HS-27A (cell line): ENCODE measurements at places on chromosomes 5 and 9.

- peak; percentile 2 for DNase-seq
Observed at GRCh38 chr5:56710826-56711590, 104.3 kb upstream of the MAP3K1 start.

DNA sequence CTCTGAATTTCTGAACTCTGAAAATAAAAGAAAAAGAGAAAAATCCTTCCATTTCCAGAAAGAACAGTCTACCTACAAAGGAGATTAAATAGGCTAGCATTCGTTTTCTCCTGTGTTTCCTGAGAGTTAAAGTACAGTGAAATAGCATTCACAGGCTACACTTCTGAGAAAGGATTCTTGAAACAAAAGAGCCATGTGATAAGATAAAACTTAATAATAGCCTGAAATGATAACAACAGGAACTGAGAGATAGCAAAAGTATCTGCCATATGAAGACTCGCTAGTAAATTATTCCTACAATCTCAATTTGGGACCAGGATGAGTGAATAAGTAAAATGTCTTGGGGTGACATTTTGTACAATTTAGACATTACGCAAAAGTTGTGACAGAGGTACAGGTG is 62.4 kb downstream of the FBN2 start:
- DNase-seq: no peak

- DNase-seq: no peak
Observed at GRCh38 chr9:106878934-106879333, 16.0 kb downstream of the ZNF462 start.

- no peak for DNase-seq
Observed at GRCh38 chr9:33244137-33244784, 4.3 kb downstream of the SPINK4 start.

- no peak for DNase-seq
Observed at GRCh38 chr9:88741335-88741734, 206.4 kb downstream of the NXNL2 start.

GRCh38 chr5:44320188-44320587 is 69.0 kb downstream of the FGF10 start:
- no peak for DNase-seq

GRCh38 chr5:152164860-152165259 is 240.2 kb upstream of the GLRA1 start:
- DNase-seq: no peak

DNA sequence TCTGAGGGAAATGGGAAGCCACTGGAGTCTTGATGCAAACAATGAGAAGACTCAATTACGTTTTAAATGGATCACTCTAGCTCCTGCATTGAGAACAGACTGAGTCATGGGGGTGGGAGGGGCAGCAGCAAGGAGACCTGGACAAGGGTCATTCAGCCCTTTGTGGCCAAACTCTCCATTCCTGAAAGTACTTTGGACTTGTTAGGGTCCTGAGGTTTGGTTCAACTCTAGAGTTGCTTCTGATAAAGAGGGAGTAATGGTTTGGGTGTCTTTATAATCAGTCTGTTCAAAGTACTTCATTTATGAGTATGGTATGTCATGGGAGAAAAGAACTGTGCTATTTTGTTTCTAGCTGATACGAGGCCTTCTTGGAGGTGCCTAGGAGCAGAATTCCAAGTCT is 67.7 kb upstream of the SMIM32 start:
- DNase-seq: no peak

GRCh38 chr5:108670591-108671289 is 77.0 kb upstream of the FER start:
- DNase-seq: no peak

DNA sequence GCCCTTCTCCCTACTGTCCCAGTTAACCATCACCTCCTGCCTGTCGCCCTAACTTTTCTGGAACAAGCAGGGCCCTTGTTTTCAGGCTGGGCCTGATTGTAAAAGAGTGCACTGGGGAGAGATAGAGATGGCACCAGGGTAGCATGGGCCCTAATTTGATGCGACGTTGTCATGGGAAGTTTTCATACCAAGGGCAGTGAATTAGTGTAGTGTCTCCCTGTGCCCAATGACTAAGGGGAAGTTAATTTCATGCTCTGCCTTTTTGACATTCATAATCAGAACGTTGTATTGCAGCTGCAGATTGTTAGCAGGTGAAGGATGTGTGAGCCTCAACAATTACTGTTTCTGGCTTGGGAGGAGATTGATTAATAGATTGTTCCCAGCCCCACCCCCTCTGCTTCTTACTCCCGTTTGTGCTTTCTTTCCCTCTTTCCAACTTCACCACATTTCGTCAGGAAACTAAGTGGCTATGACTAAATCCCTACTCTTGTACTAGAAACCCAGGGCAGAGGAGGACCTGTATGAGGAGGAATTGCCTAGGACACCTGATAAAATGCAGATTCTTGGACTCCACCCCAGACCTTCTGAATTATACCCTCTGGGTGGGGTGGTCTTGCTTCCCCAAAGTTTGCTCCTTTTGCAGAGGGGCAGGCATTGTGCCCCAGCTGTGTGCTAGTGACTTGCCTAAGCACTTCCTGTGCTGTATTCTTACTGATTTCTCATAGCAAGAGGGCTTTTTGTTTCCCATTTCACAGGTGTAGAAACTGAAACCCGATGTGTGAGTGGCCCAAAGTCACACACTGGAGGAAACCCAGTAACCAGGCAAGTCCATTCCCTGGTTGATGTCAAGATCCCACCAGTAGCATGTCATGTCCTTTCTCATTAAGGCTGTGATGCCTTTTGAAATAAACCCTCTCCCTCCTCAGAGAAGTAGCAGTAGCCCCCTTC is 56.3 kb downstream of the DAB2IP start:
- no peak for DNase-seq

DNA sequence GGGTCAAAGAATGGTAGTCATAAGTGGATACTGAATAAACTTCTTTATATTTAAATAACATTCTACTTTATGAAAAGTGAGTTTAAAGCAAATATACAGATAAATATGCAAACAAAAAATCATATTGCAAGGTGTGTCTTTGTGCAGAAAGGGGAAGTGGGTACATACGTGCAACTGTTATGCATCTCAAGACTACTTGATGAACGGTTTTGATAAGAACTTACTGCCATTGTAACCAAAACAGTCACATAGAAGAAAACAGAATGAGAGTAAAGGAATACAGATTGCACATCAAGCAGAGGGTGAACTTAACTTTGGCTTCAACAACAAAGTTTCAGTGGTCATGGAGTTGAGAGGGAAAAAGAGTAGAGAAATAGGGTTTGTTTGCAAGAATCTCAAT is 9.9 kb downstream of the CAMK4 start:
- no peak for DNase-seq

DNA sequence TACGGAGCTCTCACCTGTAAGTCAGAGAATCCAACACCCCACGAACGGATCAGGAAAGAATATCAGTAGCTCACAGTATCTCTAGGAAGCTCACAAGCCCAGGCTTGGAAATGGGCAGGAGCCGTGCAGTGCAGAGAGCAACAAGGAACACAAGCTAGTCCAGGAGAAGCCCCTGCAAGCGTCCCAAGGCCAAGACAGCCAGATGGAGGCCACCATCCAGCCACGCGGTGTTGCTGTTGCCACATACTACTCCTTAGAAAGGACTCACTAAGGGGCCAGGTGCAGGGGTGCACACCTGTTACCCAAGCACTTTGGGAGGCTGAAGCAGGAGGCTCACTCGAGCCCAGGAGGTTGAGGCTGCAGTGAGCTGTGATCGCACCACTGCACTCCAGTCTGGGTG is 15.4 kb upstream of the VAV2 start:
- DNase-seq: no peak

DNA sequence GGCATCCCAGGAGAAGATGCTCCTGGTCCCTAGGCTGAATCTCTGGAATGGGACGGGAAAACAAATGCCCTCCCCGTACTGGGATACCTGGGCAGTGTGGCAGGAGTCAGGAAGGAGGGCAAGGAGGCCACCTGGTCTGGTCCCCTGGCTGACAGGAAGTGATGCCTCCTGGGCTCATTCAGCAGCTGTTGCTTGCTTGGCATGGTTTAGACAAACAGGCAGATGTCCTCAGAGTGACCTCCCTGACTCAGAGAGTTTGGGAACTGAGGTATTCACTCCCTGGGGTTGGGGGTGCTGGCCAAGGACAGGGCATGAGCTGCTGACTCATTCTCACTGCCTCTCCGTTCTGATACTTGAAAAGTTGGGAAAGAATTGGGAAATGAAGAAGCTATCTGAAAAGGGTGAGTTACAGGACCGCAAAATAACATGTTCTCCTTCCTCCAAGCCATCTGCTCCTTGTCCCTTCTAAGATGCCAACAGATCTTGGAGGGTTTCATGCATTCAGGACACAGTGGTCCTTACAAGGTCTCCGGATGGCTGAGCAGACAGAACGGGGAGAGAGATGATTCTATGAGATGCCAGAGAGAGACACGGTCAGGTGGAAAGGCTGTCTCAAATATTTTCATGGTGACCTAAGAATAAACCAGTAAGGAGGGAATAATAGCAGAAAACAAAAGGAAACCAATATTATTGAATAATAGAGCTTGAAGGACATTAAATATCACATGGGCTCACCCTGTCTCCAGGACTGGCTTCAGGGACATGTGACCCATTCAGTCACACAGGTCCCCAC is 534.5 kb downstream of the BNC2 start:
- peak; percentile 74 for DNase-seq
